Activated CD4-positive, alpha-beta memory T cell treated with anti-CD3 and anti-CD28 coated beads, Interleukin-2, amount 10 ng/mL, durations not matched to agents 7 days and 5 days (primary cell): ENCODE measurements at places on chromosomes 6 and 20. TPM values are rescaled to one million over a fixed set of nuclear protein-coding genes. Genes with fewer than 3 reads are reported as not detected.

RBPJL gene
- not detected for total RNA-seq

DNA sequence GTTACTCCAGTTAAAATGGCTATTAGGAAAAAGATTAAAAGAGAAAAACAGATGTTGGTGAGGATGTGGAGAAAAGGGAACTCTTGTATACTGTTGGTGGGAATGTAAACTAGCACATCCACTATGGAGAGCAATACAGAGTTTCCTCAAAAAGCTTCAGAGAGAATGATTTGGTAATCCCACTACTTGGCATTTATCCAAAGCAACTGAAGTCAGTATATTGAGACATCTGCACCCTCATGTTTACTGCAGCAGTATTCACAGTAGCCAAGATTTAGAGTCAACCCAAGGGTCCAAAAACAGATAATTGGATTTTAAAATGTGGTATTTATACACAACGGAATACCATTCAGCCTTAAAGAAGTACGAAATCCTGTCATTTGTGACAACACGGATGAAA, 469.5 kb downstream of the QKI start:
- H3K36me3 ChIP-seq, result no peaks in the 10 kb centered on the region
- no peaks in the 10 kb centered on the region for H3K4me1 ChIP-seq
- no peak overlapping the region for H3K27ac ChIP-seq
- H3K4me3 ChIP-seq, result no peak overlapping the region
- H3K27me3 ChIP-seq, result peaks cover 2% of the 10 kb centered on the region

GRCh38 chr6:96059586-96059985, 43.8 kb downstream of the FUT9 start:
- no peaks in the 10 kb centered on the region for H3K4me1 ChIP-seq
- H3K4me3 ChIP-seq, result no peak overlapping the region
- DNase-seq, result no peak
- no peaks in the 10 kb centered on the region for H3K36me3 ChIP-seq

DNA sequence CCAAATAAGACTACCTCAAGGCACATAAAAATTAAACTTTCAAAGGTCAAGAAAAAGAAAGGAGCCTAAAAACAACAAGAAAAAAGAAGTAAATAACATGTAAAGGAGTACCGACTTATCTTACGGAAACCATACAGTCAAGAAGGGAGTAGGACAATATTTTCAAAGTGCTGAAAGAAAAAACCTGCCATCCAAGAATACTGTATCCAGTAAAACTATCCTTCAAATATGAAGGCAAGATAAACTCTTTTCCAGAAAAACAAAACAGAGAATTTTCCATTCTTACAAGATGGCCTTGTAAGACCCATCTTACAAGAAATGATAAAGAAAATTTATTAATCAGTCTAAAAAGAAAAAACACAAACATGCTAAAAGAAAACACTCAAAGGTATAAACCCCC, 302.2 kb downstream of the LMBRD1 start:
- H3K4me3 ChIP-seq, result no peak overlapping the region
- no peaks in the 10 kb centered on the region for H3K27me3 ChIP-seq
- H3K4me1 ChIP-seq, result no peaks in the 10 kb centered on the region
- no peak overlapping the region for H3K27ac ChIP-seq

DNA sequence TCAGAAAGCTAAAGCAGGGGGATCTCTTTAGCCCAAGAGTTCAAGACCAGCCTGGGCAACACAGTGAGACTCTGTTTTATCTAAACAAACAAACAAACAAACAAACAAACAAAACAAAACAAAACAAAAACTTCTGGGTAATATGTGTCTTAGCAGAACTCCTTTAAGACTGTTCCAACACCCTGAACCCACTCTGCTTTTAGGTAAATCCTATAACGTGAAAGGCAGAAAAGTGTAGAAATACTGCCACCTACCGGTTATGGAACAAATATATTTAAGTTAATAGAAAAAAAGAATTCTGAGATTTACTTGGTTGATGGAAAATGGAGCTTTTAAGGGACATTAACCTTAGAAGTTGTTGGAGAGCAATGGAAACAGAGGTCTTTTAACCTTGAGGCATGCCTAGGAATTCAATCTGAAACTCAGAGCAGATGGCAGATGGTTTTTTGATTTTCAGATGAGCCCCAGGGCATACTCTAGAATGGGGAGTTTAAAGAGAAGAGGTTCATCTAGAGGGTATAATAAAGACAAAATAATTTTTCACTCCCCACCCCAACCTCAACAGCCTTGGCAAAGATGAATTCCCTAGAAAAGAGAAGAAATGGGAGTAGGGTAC, 38.5 kb downstream of the SOD2 start:
- no peak overlapping the region for H3K27ac ChIP-seq
- H3K4me1 ChIP-seq, result no peaks in the 10 kb centered on the region
- no peaks in the 10 kb centered on the region for H3K36me3 ChIP-seq
- no peaks in the 10 kb centered on the region for H3K27me3 ChIP-seq

PHACTR3 gene
- not detected for total RNA-seq

- peaks cover 9% of the 10 kb centered on the region for H3K36me3 ChIP-seq
- H3K4me3 ChIP-seq, result peak overlapping the region; percentile 54
Observed at GRCh38 chr20:41003143-41003935, 25.3 kb upstream of the TOP1 start.

DNA sequence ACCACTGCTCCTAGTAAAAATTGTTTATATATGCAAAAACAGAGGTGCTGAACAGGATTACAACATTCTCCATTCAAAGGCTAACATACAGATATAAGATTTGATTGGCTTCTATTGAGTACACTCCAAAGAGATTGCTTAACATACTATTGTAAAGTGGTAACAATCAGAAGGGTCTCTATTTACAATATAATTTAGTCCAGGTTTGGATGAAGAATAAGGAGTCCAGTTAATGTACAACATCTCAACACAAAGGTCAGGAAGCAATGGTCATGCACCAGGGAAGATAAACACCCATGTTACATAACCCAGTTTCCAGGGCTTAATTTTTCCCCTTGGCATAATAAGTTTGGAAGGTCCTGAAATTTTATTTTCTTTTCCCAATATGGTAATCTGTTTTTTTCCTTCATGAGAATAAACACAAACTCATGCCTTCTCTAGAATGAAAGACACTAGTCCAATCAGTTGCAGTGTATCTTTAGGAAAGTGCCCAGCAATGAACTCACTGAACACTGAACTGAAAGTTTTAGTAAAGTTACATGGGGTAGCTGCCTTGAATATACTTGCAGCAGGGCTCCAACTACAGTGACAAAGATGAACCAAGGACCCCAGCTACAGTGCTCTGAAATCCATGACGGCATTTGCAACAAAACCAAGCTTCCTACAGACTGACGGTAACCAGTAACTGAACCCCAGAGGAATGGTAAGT, 255.3 kb upstream of the GJE1 start:
- no peak overlapping the region for H3K27ac ChIP-seq
- no peak for DNase-seq
- no peak overlapping the region for H3K4me3 ChIP-seq
- H3K27me3 ChIP-seq, result no peaks in the 10 kb centered on the region
- H3K36me3 ChIP-seq, result no peaks in the 10 kb centered on the region
- H3K4me1 ChIP-seq, result peaks cover 4% of the 10 kb centered on the region

GRCh38 chr20:2402271-2402980, 21.7 kb downstream of the TGM6 start:
- no peaks in the 10 kb centered on the region for H3K36me3 ChIP-seq
- no peaks in the 10 kb centered on the region for H3K27me3 ChIP-seq
- no peak overlapping the region for H3K27ac ChIP-seq
- DNase-seq, result no peak

GRCh38 chr20:18909254-18909653, 95.7 kb downstream of the SCP2D1 start:
- H3K27me3 ChIP-seq, result peaks cover 2% of the 10 kb centered on the region
- H3K4me3 ChIP-seq, result no peak overlapping the region

DNA sequence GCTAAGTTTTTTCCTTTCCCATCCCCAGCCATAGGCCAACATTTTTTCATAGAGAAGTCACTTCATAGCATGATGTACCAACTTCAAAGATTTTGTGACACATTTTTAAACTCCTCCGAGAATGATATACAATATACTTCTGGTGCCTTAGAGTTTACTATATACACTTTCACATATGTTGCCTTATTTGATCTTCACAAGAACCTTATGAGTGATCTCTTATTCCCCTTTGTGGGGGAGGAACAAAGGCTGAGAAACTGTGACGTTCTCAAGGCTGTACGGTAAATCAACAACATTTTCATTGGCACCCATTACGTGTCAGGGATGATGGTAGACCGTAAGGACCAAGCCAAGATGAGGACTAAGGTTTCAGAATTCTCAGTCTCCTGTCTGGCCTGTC, 130.0 kb downstream of the RFPL4B start:
- H3K36me3 ChIP-seq, result no peaks in the 10 kb centered on the region
- no peak overlapping the region for H3K4me3 ChIP-seq
- H3K4me1 ChIP-seq, result no peaks in the 10 kb centered on the region
- H3K27me3 ChIP-seq, result no peaks in the 10 kb centered on the region

LKAAEAR1 gene
- not detected for total RNA-seq

ANKRD66 gene
- not detected for total RNA-seq

- no peaks in the 10 kb centered on the region for H3K4me1 ChIP-seq
- peaks cover 7% of the 10 kb centered on the region for H3K36me3 ChIP-seq
- DNase-seq, result no peak
- no peaks in the 10 kb centered on the region for H3K27me3 ChIP-seq
Observed at GRCh38 chr6:20789162-20789561, 254.9 kb downstream of the CDKAL1 start.

PDE7B gene
- 0.95 TPM for total RNA-seq

GRCh38 chr6:13725052-13725451, 13.4 kb upstream of the RANBP9 start:
- no peak for DNase-seq
- H3K36me3 ChIP-seq, result no peaks in the 10 kb centered on the region
- no peak overlapping the region for H3K4me3 ChIP-seq
- no peaks in the 10 kb centered on the region for H3K27me3 ChIP-seq
- H3K4me1 ChIP-seq, result peaks cover 27% of the 10 kb centered on the region

- DNase-seq, result no peak
- peaks cover 3% of the 10 kb centered on the region for H3K4me1 ChIP-seq
- H3K36me3 ChIP-seq, result no peaks in the 10 kb centered on the region
- H3K27ac ChIP-seq, result no peak overlapping the region
- no peak overlapping the region for H3K4me3 ChIP-seq
Observed at GRCh38 chr6:22965889-22966288, 396.5 kb downstream of the HDGFL1 start.

EFCAB8 gene
- total RNA-seq, result 0.55 TPM

DNA sequence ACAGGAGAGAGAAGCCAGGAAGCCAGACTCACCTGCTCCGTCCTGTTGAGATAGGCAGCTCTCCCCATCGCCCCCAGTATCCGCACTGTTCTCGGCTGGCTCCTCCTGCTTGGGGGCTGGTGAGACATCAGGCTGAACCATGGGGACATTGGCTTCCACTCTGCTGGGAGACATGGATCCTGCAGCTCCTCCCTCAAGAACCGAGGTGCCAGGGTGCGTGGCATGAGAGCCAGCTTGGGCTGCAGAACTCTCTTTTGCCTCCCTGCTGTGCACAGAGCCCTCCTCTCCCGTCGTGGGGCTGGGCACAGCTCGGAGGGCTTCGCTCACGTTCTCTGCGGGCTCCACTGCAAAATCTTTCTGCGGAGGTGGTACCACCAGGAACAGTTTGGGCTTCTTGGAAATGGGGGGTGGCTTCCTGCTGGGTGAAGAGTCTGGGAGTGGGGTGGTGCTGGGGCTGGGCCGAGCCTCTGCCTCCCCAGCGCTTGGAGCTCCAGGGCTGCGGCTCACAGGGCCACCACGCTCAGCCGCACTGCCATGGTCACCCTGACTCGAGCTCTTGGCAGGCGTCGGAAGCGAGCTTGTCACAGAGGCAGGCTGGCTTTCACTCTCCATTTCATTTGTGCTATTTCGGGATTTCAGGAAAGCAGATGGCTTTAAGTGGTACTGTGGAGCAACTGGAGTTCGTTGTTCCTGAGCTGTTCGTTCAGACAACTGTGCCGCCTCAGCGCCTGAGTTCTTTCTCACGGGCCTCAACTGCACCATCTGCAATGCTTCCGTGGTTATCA, 26.5 kb downstream of the HEBP2 start:
- H3K27ac ChIP-seq, result no peak overlapping the region
- DNase-seq, result no peak
- no peak overlapping the region for H3K4me3 ChIP-seq
- no peaks in the 10 kb centered on the region for H3K4me1 ChIP-seq

VSX1 gene
- not detected for total RNA-seq

ZBTB9 gene
- total RNA-seq, result 7.4 TPM

RBM38 gene
- total RNA-seq, result 116 TPM

IMPG1 gene
- not detected for total RNA-seq

DNA sequence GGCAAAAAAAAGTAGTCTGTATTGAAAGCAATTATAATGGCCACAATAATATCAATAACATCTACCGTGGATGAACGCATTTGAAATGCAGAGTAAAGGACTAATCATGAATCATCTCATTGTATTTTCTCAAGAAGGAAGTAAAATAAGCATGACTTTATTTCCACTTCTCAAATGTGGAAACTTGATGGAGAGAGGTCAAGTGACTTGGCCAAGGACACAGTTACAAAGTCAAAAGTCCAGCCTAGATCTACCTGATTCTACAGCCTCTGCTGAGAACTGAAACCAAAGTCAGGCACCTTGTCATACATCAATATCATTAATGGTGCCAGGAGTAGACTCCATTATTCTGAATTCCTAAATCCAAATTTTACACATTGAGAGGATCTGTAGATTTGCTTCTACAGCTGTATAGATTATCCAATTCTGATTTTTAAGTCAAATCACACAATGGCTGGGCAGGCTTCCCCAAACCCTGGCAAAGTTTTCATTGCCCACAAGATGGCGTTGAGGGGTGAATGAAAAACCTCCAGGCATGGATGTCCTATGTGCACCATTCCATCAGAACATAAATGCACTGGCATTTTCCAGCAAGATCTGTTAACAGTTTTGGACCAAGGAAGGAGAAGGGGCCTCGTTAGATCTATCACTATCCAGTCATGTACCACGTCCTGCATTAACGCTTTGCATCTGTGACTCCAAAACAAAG, 423.1 kb downstream of the MAFB start:
- no peaks in the 10 kb centered on the region for H3K36me3 ChIP-seq
- no peak overlapping the region for H3K4me3 ChIP-seq
- H3K4me1 ChIP-seq, result no peaks in the 10 kb centered on the region
- H3K27me3 ChIP-seq, result no peaks in the 10 kb centered on the region
- no peak for DNase-seq

- no peaks in the 10 kb centered on the region for H3K36me3 ChIP-seq
- no peak overlapping the region for H3K4me3 ChIP-seq
- H3K27ac ChIP-seq, result no peak overlapping the region
- peaks cover 22% of the 10 kb centered on the region for H3K27me3 ChIP-seq
- no peak for DNase-seq
Observed at GRCh38 chr6:163950159-163950558, 535.6 kb downstream of the QKI start.

- H3K4me1 ChIP-seq, result no peaks in the 10 kb centered on the region
- H3K36me3 ChIP-seq, result no peaks in the 10 kb centered on the region
- H3K4me3 ChIP-seq, result no peak overlapping the region
- H3K27me3 ChIP-seq, result no peaks in the 10 kb centered on the region
- no peak for DNase-seq
Observed at GRCh38 chr20:42646250-42646649, 543.5 kb downstream of the PTPRT start.

- DNase-seq, result no peak
- H3K4me3 ChIP-seq, result no peak overlapping the region
- no peaks in the 10 kb centered on the region for H3K36me3 ChIP-seq
- no peaks in the 10 kb centered on the region for H3K27me3 ChIP-seq
Observed at GRCh38 chr6:148814082-148814790, 67.4 kb downstream of the UST start.

- no peak for DNase-seq
- H3K27ac ChIP-seq, result no peak overlapping the region
- H3K4me1 ChIP-seq, result peaks cover 3% of the 10 kb centered on the region
Observed at GRCh38 chr6:157599191-157599590, 218.2 kb downstream of the ZDHHC14 start.
